Bladder microvascular endothelial cell (primary cell): ENCODE measurements at places on chromosomes 6 and 20. TPM values are rescaled to one million over a fixed set of nuclear protein-coding genes. Genes with fewer than 3 reads are reported as not detected.

Gene SLC26A8
- total RNA-seq = not detected in 2 replicates

Gene CDSN
- total RNA-seq = 0.06 TPM in 1 of 2 replicates, not detected in the other

Gene AIF1
- not detected in 2 replicates for total RNA-seq

Gene FAM217A
- total RNA-seq = not detected in 2 replicates

Gene STXBP5
- total RNA-seq = 12.8 and 27.1 TPM in 2 replicates

Gene LY86
- not detected in 2 replicates for total RNA-seq

Gene IMPG1
- not detected in 2 replicates for total RNA-seq

Gene FABP7
- not detected in 2 replicates for total RNA-seq

Gene B3GALT4
- 4.8 and 10.0 TPM in 2 replicates for total RNA-seq

Gene ZNF311
- total RNA-seq = 0.49 and 0.50 TPM in 2 replicates

Gene CALHM4
- total RNA-seq = 0.25 and 0.97 TPM in 2 replicates

Gene SLC4A11
- 1.3 and 28.9 TPM in 2 replicates for total RNA-seq

Gene RAET1L
- not detected in 2 replicates for total RNA-seq

Gene TFAP2D
- total RNA-seq = not detected in 2 replicates

Gene MCHR2
- not detected in 2 replicates for total RNA-seq

Gene LY6G6F
- total RNA-seq = not detected in 2 replicates

Gene LTB
- total RNA-seq = 4.9 and 39.7 TPM in 2 replicates

Gene CPXM1
- total RNA-seq = under 0.01 and 0.38 TPM in 2 replicates

Gene TEAD3
- total RNA-seq = under 0.01 and 0.31 TPM in 2 replicates

Gene NTSR1
- total RNA-seq = under 0.01 TPM in 1 of 2 replicates, not detected in the other

Gene TRIM38
- 6.8 and 8.2 TPM in 2 replicates for total RNA-seq

Gene ENPP4
- total RNA-seq = 5.0 and 5.5 TPM in 2 replicates

Gene MUC21
- not detected in 2 replicates for total RNA-seq

Gene PBOV1
- total RNA-seq = not detected in 2 replicates

Gene DEFB132
- not detected in 2 replicates for total RNA-seq

Gene PERP
- 13.1 and 24.2 TPM in 2 replicates for total RNA-seq

Gene BANF2
- total RNA-seq = not detected in 2 replicates

Gene OXT
- not detected in 2 replicates for total RNA-seq

Gene OTOR
- total RNA-seq = not detected in 2 replicates

Gene TNFRSF6B
- total RNA-seq = 19.1 and 28.5 TPM in 2 replicates

Gene RRBP1
- total RNA-seq = 85.2 and 144 TPM in 2 replicates

Gene SLC22A3
- not detected in 2 replicates for total RNA-seq

Gene DYNLT2
- total RNA-seq = 0.81 and 0.88 TPM in 2 replicates

Gene MLIP
- total RNA-seq = 1.1 and 1.5 TPM in 2 replicates

Gene BNIP5
- total RNA-seq = not detected in 2 replicates

Gene TCEA2
- 26.4 and 32.9 TPM in 2 replicates for total RNA-seq

Gene BHLHE23
- not detected in 2 replicates for total RNA-seq

Gene SLC13A3
- 0.13 TPM in 1 of 2 replicates, not detected in the other for total RNA-seq

Gene OCSTAMP
- total RNA-seq = not detected in 2 replicates

Gene ESR1
- total RNA-seq = not detected in 2 replicates

Gene CBFA2T2
- total RNA-seq = 2.3 and 6.1 TPM in 2 replicates
